Activated T-helper 9 cell treated with anti-CD3 and anti-CD28 coated beads, Interleukin-2, amount 50 U/mL, for 16 hours (primary cell): ENCODE measurements at places on chromosomes 5 and 9.

- DNase-seq: no peak
These were observed 12.5 kb downstream of the MCTP1 start for GRCh38 chr5:95272316-95272929.

DNA sequence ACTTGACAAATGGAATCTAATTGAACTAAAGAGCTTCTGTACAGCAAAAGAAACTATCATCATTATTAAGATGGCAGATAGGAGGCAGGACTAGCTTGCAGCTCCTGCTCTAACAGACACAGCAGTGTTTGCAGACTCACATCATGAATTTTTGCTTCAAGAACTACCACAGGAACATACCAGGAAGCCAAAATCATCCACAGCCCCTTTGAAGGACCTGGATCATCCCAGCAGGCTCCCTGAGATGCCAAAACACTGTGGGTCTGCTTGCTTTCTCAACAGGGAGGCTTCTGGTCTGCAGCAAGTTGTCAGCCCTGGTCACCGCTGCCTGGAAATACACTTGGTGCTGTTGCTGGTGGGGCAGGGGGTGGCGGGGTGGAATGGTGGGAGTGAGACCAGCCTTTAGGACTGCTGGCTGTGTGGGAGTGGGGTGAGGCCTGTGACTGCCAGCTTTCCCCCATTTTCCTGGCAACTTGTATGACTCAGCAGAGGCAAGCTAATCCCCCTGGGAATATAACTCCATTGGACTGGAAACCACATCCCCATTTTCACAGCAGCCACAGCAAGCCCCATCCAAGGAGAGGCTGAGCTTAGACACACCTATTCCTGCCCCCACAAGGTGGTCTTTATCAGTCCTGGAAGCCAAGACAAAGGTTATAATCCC lies 533.8 kb upstream of the CYLC2 start:
- no peak for DNase-seq

DNA sequence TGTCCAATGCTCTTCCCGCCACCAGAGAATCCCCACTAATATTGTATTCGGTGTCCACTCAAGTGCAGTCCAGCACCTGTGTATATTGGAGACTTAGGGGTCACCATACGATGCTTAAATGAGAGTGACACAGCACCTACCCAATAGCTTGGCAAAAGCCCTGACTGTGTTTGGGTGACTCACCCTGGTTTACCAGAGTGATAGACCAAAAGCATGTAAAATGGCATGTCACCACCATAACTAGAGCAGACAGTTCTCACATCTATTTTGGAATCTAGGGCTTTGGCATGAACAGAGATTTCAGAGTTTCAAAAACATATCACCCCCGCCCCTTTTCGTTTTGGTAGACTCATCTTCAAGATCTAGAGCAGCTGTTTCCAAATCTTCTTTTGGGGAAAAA lies 217.3 kb upstream of the RASEF start:
- no peak for DNase-seq

DNA sequence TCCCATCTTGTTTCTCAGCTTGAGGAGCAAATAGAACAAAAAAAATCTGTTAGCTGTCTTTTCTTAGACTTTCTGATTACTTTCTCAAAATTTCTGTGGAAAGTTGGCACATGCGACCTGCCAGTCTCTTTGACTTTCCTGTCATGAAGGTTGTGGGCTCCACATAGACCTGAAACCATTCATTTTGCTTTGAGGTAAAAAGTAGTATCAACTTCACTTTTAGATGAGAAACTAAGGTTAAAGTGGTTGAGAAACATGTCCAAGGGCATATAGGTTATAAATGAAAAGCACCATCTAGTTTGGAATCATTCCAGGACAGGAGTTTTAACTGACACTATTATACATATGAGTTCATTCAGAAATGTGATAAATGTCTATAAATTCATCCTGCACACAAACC lies 42.7 kb downstream of the ST8SIA4 start:
- no peak for DNase-seq

DNA sequence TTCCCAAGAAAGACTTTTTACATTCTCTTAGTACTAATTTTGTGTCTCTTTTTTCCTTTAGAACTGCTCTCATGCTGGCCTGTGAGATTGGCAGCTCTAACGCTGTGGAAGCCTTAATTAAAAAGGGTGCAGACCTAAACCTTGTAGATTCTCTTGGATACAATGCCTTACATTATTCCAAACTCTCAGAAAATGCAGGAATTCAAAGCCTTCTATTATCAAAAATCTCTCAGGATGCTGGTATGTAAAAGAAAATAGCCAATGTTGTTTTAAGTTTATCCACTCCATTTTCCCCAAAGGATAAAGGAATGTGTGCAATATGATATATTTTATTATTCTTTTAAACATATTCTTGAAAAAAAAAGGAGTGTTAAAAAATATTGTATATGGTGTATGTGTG lies 27.3 kb upstream of the TTC23L start:
- no peak for DNase-seq

GRCh38 chr5:169004551-169004950 lies 296.4 kb downstream of the SLIT3 start:
- DNase-seq: no peak

- no peak for DNase-seq
These were observed 96.5 kb downstream of the PPARGC1B start for GRCh38 chr5:149826574-149826973.
